Activated CD4-positive, alpha-beta T cell treated with anti-CD3 and anti-CD28 coated beads, Interleukin-2, Interleukin-4, amounts not matched to agents 100 ng/mL and 50 ng/mL, durations not matched to agents 16 hours and 8 hours (primary cell): ENCODE measurements at places on chromosomes 1 and 21.

DNA sequence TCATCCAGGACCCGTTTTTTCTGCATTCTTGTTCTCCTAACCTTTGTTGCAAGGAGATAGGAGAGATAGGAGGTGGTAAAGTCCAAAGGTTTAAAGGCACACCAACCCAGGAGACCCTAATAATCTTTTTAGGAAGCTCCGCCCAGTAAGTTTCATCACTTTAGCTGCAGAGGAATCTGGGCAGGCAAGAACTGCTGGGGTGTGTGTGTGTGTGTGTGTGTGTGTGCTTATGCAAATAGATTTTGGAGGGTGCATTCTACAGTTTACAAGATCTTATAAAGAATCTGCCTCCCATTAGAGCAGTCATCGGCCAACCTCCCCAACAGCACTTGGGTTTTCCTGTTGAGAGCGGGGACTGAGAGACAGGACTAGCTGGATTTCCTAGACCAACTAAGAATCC is 3.9 kb upstream of the IL10 start:
- no peak for DNase-seq

GRCh38 chr1:58608945-58609344 is 31.9 kb upstream of the TACSTD2 start:
- DNase-seq: no peak

GRCh38 chr1:43835082-43836021 is 98.2 kb upstream of the ARTN start:
- no peak for DNase-seq

- no peak for DNase-seq
Measured at GRCh38 chr1:53384796-53385195, 56.9 kb upstream of the LRP8 start.

DNA sequence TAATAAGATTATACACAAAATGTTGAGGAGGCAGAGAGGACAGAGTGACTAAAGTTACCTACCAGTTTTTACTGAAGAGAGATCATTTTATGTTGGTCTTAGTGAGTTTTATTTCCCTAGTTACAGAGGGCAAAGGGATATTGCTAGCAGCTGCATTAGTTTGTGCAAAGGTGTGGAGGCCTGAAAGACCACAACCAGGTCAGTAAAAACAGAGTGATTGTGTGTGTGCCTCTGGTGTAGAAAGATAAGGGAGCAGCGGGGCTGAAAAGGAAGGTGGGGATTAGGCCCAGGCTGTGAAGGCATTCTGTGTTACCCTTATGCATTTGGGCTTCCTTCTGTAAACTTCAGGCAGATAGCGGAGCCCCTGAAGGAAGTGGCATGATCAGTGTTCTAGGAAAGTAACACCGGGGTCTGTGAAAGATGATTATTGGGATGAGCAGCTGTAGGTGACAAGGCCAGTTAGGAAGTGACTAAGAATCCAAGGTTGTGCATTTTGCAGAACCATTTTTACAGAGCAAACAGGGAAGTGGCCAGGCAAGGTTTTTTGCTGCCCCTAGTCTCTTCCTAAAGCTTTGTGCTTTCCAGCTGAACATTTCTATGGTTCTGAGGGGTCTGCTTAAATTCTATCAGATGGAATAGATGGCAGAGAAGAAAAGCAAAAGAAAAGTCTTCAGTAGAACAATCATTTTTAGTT is 3.7 kb downstream of the GADD45A start:
- DNase-seq: no peak

- DNase-seq: peak; percentile 75
Measured at GRCh38 chr21:34845521-34846451, 177.0 kb downstream of the CLIC6 start.
